Stimulated activated CD8-positive, alpha-beta memory T cell treated with anti-CD3 and anti-CD28 coated beads, Interleukin-7, amount 100 ng/mL, for 4 hours (primary cell): ENCODE measurements at places on chromosomes 12 and 14.

- no peak for DNase-seq
These were observed 33.7 kb upstream of the DLK1 start for GRCh38 chr14:100692859-100693558.

DNA sequence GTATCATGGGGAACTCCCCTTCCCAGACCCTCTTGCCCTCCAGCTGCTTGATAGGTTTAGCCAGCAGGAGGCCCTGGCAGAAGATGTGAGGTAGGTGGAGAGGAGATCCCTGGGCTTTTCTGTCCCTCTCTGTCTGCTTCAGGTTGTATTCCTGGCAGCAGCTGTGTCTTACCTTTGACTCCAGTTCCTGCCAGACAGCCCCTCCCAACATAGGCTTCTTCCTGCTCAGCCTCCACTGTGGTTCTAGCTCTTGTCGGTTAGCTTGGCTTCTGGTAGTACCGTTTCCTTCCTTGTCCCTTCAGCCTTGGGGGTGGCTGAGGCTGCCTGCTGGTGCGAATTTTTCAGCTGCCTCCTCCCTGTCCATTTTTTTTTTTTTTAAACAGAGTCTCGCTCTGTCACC is 215.7 kb upstream of the CRY1 start:
- no peak for DNase-seq

- no peak for DNase-seq
These were observed 79.2 kb downstream of the MDGA2 start for GRCh38 chr14:47596232-47596631.

DNA sequence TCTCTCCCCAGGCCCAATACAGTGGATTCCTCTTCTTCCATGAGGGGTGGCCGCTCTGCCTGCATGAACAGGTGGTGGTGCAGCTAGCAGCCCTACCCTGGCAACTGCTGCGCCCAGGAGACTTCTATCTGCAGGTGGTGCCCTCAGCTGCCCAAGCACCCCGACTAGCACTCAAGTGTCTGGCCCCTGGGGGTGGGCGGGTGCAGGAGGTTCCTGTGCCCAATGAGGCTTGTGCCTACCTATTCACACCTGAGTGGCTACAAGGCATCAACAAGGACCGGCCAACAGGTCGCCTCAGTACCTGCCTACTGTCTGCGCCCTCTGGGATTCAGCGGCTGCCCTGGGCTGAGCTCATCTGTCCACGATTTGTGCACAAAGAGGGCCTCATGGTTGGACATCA is 3.8 kb downstream of the ARHGEF40 start:
- no peak for DNase-seq

- no peak for DNase-seq
These were observed 139.2 kb downstream of the KICS2 start for GRCh38 chr12:64082866-64083268.

DNA sequence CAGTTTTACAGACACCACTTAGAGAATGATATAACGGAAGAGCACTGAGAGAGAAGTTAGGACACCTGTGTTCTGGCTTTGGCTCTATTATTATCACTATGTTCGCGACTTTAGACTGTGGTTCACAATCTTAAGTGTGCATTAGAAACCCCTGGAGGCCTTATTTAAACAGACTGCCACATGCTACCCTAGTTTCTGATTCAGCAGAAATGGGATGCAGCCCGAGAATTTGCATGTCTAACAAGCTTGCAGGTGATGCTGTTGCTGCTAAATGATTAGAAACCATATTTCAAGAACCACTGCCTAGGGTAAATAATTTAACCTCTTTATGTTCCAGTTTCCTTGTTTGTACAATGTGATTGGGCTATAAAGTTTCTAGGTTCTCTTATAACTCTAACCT is 3.6 kb upstream of the RAD51AP1 start:
- DNase-seq, result no peak

DNA sequence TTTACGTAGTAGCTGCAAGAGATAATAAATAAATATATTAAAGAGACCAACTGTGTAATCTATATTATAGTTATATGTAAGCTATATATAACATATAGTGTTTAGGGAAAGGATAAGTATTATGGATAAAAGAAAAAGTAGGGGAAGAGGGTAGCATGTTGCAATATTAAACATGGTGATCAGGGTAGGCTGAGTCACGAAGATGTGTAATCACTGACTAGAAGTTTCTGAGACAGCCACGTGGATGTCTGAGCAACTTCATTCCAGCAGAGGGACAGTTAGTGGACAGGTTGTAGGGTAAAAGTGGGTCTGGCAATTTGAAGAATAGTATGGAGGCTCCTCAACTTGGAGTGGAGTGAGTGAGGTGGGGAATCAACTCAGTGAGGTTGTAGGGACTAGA is 109.7 kb downstream of the ANO4 start:
- no peak for DNase-seq

- no peak for DNase-seq
These were observed 40.8 kb downstream of the CDC42BPB start for GRCh38 chr14:103016594-103016993.

DNA sequence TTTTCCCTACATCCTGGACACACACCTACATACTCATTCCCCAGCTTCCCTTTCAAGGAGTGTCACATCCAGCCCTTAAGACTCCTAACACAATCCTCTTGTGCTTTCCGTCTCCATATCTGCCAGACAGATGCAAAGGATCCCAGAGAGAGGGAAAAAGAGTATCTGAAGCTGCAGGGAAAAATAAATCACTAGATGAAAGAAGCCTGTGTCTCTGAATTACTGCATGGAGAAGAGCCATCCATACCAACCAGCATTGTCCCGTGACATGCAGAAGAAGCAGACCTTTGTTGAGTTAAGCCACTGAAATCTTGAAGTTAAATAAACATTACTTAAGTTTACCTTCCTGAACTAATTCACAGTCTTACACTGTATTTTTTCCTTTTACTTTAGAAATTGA is 54.6 kb downstream of the GTF2A1 start:
- DNase-seq, result no peak

DNA sequence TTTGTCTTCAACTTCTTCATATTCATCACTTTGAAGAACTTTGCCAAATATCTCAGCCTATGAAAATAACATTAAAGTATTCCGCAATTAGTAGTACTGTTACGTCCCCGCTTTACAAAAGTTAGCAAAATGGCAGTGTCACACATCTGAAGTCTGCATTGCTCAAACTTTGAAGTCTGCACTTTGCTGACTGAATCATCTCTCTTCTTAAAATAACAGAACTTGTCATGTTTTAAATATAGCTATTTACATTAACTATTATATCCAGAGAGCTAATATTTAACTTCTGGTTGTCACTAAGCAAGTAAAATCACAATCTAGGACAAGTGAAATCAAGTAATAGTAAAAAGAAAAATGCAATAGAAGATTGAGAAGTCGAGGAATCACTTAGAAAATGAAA is 34.5 kb downstream of the IPO8 start:
- no peak for DNase-seq

DNA sequence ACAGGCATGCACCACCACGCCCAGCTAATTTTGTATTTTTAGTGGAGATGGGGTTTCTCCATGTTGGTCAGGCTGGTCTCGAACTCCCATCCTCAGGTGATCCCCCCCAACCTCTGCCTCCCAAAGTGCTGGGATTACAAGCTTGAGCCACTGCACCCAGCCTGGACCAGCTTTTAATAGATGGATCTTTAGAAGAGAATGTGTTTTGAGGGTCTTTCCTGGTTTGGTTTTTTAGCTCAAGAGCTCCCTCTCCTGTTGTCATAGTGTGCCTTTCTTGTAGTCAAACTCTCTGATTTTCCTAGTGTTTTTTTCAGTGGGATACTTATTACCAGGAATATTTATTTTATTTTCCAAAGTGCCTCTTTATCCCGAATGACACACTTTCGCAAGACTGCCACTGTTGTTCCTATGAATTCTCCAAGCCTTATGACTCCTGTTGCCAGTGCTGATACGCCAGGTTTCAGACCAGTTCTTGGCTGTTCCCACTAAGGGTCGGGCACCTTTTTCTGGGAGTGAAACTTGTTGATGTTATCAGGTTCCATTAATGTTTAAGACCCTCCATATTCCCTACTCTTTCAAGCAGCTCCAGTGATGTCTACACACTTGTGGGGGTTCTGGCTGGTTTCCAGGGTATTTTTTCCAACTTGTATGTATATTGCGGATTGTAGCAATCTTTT is 31.5 kb upstream of the LIMA1 start:
- no peak for DNase-seq

DNA sequence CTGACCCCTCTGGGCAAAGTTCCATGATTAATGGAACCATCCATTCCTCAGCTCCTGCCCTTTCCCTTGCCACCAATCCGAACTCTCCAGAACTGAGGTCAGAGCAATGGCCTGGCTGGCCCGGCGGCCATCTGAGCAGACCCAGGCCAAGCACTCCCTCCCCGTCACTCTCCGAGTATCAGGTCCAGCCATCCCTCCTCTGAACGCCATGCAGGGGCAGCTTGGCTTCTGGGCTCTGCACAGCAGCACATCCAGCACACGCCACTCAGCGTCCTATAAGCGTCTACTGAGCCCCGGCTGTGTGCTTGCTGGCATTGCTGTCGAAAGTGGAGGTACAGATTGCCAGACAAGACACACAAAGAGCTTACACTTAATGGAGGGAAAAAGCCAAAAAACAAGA is 34.3 kb upstream of the VWF start:
- no peak for DNase-seq

- DNase-seq, result no peak
These were observed 140.9 kb downstream of the EFCAB11 start for GRCh38 chr14:89813617-89814031.

DNA sequence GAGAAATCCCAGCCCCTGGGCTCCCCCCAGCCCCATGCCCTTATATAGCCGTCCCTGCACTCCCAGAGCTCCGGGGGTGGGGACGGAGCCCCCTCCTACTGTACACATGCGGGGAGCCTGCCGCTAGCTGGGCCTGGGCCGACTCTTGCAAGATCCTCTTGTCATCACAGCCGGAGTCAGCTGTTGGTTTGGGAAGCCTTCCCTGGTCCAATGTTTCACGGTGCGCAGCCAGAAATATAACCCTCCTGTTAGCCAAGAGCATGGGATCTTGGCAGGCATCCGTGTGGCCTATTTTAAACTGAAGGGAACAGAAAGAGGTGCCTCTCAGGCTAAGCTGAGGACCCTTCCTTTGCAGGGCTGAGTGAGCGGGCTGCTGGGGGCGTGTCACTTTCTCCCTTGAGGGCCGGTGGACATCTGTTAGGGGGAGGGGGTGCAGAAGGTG is 175.3 kb downstream of the TSPAN9 start:
- DNase-seq, result no peak

- DNase-seq, result no peak
These were observed 26.3 kb upstream of the ST8SIA1 start for GRCh38 chr12:22360774-22361173.

GRCh38 chr12:110171636-110172035 is 47.5 kb downstream of the IFT81 start:
- DNase-seq, result no peak

- DNase-seq, result no peak
These were observed 66.6 kb downstream of the LLPH start for GRCh38 chr12:66063916-66064315.

GRCh38 chr12:58557171-58557570 is 363.1 kb downstream of the LRIG3 start:
- DNase-seq, result no peak

GRCh38 chr14:55605793-55606192 is 25.8 kb downstream of the KTN1 start:
- DNase-seq, result no peak
